ENCODE measurements at places on chromosomes 6 and 20.

DNA sequence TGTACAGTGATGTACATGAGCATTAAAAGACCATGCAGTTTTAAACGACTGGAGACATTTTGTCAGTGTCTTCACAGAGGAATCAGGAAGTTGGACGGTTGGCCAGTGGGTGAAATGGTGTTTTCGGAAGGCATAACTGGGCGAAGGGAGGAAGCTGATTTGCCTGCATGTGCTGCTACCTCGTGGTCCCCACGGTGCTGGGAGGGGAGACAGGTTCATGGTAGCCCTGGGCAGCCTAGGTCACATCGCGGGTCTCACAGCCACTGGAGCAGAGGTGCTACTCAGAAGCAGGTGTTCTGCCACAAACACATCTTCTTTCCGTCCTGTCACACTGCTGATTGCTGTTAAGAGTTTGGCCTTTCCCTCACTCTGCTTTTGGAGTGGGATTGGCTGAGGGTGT is 35.2 kb downstream of the HIVEP1 start:
- no peak for DNase-seq

DNA sequence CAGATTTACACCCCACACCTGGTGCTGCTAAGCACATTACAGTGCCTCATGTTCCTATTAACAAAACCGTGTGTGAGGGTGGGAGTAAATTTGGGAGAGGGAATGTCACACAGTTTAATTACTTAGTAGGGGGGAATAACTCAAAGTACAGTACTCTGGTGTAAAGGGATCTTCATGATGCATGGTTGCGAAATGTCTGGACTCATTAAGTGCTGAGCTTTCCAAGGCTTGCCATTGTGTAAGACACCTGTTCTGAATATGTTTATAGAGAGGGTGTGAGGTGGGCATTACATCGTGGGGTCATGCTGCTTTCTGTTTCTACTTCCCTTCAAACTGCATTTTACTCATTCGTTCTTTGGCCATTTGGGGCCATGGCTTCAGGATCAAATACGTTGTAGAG is 181.2 kb downstream of the ADGRG6 start:
- no peak for DNase-seq

- no peak for DNase-seq
Measured at GRCh38 chr6:12296255-12296573, 6.1 kb downstream of the EDN1 start.

- no peak for DNase-seq
Measured at GRCh38 chr6:68728159-68728979, 93.3 kb downstream of the ADGRB3 start.

GRCh38 chr20:46074006-46074405 is 15.8 kb downstream of the NCOA5 start:
- DNase-seq = no peak

GRCh38 chr6:4369616-4370015 is 234.2 kb upstream of the ECI2 start:
- DNase-seq = no peak

DNA sequence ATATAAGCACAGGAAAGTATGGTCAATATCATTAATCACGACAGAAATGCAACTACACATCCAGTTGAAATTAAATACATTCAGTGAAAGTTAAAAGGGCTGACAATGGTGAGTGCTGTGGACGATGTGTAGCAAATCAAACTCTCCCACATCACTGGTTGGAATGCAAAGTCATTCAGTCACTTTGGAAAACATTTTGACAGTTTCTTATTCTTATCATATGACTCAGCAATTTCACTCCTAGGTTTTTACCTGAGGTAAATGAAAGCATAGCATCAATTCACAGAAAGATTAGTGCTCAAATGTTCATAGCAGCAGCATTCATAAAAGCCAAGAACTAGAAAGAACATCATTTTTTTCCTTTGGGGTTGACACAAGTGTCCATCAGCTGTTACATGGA is 28.6 kb upstream of the SAMD5 start:
- no peak for DNase-seq

GRCh38 chr6:22218410-22218809 is 78.4 kb downstream of the PRL start:
- no peak for DNase-seq

DNA sequence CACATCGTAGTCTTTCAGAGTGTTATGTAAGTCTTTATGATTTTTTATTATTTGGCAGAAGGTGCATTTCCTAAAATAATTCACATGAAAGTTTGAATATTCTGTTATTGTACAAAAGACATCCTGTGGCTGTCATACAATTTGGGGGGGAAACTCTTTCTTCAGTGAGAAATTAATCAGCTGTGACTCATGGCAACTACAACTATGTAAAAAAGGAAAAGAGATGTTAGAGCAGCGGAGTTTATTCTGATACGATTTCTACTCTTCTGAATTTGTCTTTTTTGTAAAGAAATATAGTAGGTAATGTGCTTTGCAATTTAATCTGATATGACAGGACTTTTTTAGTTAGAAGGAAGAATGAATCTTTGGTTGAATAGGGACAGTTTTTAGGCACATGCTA is 14.2 kb downstream of the COL19A1 start:
- DNase-seq = no peak

GRCh38 chr20:35263532-35264341 is 14.2 kb downstream of the MMP24OS start:
- DNase-seq = no peak

GRCh38 chr6:135072753-135073152 is 18.1 kb upstream of the HBS1L start:
- no peak for DNase-seq

- DNase-seq = peak; percentile 70
Measured at GRCh38 chr20:49132995-49133478, 55.1 kb downstream of the STAU1 start.

GRCh38 chr6:51996296-51996947 is 91.0 kb downstream of the PKHD1 start:
- DNase-seq = no peak

DNA sequence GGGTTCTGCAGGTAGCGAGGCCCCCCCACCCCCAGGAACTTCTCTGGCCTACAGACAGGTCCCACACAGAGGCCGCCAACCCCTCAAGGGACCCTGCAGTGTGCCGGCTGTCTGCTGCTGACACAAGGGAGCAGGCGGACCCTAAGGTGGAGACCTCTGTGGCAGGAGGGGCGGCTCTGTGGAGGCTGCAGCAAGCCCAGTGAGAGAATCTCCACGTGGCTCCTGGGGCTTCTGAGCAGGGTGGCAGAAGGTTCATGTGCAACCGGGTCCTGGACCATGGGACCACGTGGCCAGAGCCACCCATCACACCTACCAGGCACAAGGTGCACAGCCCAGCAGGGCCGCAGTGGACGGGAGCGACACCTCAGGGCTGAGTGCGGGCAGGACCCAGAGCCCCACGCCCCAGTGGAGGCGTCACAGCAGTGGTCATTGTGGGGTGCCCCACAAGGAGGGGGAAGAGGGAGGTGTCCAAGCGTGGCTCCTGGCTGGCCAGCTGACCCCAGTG is 4.3 kb downstream of the ARFRP1 start:
- no peak for DNase-seq

GRCh38 chr20:19880256-19881079 is 122.4 kb downstream of the RIN2 start:
- no peak for DNase-seq

DNA sequence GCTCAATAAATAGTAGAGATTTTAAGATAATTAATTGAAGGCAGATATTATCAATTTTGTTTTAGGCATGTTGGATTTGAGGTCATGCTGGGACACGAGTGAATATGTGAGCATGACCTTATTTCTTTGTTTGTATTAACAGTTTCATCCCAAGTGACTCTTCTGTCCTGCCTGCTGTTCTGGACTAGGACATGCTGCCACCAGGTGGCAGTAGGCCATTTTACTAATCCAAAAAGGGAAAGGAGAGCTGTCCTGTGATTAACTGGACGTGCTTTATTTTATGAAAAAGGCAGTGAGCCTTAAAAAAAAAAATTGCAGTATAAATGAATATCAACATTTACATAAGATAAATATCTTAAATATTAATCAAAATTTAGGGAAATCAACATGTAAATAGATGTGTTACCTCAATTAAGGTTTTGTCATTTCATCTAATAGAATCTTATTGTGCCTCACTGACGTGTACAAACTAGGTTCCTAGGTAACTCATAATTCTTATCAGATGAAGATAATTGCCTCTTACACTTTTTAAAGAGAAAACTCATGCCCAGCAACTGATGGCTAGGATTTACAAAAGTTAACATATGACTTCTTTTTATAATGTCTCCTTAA is 49.8 kb downstream of the FRK start:
- DNase-seq = peak; percentile 40

- peak; percentile 53 for DNase-seq
Measured at GRCh38 chr6:24125980-24126379, at the start of gene NRSN1. NRSN1 (plus strand) TSS chr6:24126215; CDS start chr6:24134328, 8,113 bp downstream.

- DNase-seq = no peak
Measured at GRCh38 chr20:33875055-33875454, 63.9 kb downstream of the CHMP4B start.

- DNase-seq = no peak
Measured at GRCh38 chr20:34876406-34877282, at the start of gene ACSS2. ACSS2 (plus strand) TSS chr20:34876612; CDS start chr20:34876646, 34 bp downstream.

Data from NCI-H1694 (cell line).